ENCODE measurements at places on chromosomes 5 and 9. TPM values are rescaled to one million over a fixed set of nuclear protein-coding genes. Genes with fewer than 3 reads are reported as not detected.

GARIN3 gene
- total RNA-seq, result 0.30 TPM

SLC4A9 gene
- total RNA-seq, result not detected

CERCAM gene
- total RNA-seq, result 9.3 TPM

DNA sequence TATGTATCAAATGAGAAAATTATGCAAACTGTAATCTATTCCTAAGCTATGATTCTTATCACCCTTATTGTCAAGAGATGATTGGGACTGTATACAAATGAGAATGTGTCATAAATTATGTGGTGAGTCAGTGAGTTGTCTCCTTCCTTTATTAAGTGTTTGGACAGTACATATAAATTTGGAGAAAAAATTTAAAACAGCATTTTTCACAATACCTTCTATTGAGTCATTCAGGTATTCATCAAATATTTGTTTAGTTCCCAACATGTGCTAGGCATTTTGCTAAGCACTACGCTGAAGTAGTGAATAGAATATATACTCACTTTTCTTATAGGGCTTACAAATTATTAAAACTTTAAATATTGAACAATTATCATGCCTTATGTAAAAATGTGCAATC is 36.3 kb upstream of the PTPRD start:
- DNase-seq, result no peak

DNA sequence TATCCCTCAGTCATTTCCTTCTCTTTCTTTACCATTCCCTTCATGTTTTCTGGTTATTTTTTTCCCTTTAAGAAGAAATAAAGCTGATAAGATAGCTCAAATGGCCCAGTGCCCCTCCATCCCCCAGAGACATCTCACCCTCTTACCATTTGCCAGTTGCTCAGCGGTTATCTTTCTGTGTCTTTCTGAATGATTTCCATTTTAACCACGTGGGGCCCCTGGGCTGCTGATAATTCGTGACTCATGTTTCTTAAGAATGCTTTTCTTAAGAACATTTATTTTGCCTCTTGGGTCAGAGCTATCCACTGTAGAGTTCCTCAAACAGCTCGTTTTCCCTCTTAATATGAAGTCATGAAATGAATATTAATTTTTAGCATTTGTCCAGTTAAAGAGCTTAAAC is 147.8 kb downstream of the MAST4 start:
- no peak for DNase-seq

GRCh38 chr9:89374176-89374575 is 55.9 kb downstream of the SECISBP2 start:
- DNase-seq, result no peak

DNA sequence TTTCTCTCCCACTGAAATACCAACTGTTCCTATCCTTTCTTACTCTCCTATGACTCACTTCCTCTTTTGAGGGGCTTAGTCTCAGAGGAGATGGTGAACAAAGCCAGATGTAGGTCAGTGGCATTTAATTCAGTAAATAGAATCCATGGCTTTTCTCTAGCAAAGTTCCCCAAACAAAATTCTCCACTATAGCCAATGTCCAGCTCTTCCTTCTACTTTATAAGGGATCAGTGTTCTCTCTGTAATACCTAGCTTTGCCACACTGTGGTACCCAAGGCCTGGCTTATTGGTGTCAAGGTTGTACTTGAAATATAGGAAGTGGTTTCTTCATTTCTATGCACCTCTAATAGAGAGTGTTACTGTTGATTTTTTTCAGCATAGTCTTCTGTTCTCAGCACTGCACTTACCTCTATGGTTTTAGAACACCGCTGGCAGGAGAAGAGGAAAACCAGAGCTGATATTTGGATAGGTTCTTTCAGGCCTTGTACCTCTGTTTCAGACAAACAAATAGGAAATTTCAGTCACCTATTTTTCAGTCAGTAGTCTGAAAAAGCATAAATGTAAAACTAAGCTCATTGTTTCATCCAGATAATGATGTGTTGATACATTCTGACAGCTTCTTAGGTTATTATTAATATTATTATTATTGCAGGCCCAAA is 40.6 kb upstream of the ITGA2 start:
- peak; percentile 53 for DNase-seq

DNA sequence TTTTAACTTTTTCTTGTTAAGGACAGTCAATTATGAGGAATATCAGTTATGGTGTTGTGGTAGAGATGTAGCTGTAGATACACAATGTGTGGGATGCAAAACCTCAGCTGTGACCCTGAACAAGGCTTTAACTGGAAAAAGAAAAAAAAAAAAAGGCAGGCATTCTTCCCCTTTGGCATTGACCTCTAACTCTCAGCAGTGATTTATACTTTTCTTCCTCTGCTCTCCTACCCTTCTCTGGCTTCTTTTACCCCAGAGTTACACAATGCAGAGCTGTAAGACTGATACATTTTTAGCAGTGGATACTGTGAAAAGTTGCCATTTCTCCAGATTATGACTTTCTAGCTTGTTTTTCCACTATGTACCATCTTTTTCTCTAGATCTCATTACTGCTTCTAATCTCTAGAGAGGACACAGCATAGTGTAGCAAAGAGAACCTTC is 2.0 kb downstream of the CTNNAL1 start:
- no peak for DNase-seq

GRCh38 chr5:43020399-43020746 is 19.7 kb downstream of the ANXA2R start:
- no peak for DNase-seq

DNA sequence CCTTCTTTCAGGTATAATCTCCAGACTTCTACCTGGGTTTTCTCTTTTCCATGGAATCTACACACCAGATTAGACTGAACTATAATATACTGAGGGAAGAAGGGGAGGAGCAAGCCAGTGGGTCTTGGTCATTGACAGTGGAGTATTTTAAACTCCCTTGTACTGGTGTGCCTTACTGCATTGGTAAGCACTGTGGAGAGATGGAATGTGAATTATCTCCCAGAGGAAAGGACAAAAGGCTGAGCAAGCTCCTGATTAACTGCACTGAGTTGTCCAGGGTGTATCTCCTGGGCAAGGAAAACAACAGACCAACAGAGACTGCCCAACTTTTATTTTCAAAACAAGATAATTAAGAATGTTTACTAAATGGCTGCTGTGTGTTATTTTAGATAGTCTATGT is 29.8 kb upstream of the SLCO6A1 start:
- DNase-seq, result no peak

DNA sequence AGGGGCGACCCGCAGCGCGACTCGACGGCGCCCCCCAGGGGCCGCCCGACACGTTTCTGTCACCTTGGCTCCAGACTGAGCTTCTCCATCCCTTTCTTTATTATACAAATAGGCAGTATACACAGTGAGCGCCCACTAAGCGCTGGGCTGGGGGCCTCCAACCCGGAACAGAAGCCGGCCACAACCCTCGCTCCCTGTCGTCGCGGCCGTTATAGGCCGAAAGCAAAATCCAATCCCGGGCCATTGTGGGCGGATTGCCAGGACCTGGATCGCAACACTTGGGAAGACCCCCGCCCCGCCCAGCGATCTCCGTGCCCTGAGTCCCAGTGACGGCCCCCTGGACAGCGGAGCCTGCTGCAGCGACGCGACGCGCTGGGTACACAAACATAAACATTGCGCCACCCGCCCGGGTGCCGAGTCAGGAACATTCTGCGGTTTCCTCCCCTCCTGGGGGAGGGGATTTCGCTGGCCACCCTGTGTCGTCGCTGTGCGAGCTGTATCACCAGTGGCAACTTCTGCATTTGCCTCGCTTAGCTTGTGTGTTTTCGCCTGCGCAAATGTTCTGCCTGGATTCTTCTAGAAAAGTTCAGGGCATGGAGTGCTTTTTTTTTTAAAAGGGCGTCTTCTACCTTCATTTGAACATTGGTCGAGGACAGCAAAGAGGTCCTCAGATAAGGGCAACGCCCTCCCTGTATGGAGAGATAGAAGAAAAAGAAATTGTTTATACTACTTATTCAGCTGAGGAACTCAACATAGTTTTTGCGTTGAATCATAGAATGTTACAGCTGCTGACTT is 1.3 kb upstream of the DUSP1 start:
- DNase-seq, result peak; percentile 75

GRCh38 chr5:123700624-123701287 is 188.8 kb downstream of the CSNK1G3 start:
- no peak for DNase-seq
